Adrenal gland (tissue), 19 donors: ENCODE measurements at places on chromosomes 12 and 14.

- no peak for DNase-seq
Observed at GRCh38 chr12:84157170-84157569, 755.4 kb downstream of the SLC6A15 start.

GRCh38 chr12:112937741-112938719 is at the start of gene OAS3:
OAS3 (plus strand) TSS chr12:112938474; CDS start chr12:112938531, 57 bp downstream.
- peak; percentile 89 for DNase-seq

GRCh38 chr14:105204931-105205672 is 24.0 kb upstream of the NUDT14 start:
- no peak for DNase-seq

GRCh38 chr12:45725631-45726602 is 3.6 kb upstream of the ARID2 start:
- DNase-seq = no peak

DNA sequence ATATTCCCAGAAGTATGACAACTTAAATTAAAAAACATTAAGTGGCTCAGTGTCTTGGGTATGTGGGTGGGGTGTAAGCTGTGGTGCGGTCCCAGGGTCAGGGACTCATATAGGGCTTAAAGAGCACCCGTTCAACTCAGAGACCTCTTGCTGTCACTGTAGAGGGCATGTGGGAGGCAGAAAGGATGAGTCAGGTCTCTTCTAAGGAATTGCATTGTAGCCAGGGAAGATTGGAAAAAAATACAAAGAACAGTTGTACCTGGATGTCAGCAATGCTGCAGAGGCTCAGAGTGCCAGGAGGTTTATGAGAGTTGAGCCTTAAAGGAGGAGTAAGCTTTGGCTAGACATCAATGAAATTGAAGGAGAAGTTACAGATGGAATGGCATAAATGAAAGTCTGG is 104.1 kb downstream of the MYRFL start:
- no peak for DNase-seq

- DNase-seq = no peak
Observed at GRCh38 chr12:123063535-123063934, 83.1 kb downstream of the ARL6IP4 start.
